Stimulated activated CD4-positive, alpha-beta T cell treated with anti-CD3 and anti-CD28 coated beads, Interleukin-2, amount 100 ng/mL, for 4 hours (primary cell): ENCODE measurements at places on chromosomes 1 and 21.

DNA sequence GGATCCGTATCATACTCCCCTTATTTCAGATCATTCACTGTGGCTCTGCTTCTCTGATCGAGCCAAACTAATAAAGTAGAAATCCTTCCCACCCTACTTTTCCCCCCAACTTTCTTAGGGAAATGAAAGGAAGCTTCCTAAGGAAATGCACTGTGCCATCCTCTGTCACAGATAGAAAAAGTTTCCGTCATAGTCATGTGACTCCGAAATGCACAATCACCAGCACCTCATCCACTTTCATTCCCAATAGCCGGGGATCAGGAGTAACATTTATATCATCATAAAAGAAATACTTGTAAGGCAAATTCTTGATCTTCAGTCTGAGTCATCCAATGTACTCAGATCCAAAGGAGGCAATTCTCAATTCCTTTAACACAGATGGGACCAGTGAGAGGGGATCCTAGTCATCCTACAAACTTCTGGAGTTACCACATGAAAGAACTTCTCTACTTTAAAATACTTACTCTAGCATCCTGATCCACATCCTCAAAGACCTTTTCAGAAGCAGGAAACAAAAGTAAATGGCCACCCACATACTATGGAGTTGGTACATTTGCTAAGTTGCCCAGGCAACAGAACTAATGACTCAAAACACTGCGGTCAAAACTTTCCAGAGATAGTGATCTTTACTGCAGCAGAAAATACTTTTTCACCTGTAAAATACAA is 97.8 kb upstream of the ZC3H11B start:
- DNase-seq, result no peak

- DNase-seq, result no peak
Measured at GRCh38 chr1:27132624-27133023, 22.3 kb downstream of the SLC9A1 start.

DNA sequence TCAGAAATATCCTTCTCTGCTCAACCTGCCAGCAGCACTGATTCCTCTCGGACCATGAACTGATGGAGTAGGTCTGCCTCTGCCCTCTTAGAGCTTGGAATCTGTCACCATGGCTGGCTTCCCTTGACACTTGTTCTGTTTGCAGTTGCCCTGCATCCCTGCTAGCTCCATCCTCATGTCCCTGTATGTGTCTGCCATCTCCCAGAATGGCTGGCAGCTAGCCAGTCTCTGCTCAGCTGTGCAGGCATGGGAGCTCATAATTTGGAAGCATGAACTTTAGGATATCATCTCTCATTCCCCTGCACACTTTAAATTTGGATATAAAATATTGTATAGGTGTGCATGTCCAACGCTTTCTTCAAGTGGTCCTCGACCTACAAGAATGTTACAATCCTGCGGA is 95.4 kb downstream of the C1orf94 start:
- no peak for DNase-seq

- DNase-seq, result no peak
Measured at GRCh38 chr21:26449161-26449560, 123.9 kb downstream of the CYYR1 start.

DNA sequence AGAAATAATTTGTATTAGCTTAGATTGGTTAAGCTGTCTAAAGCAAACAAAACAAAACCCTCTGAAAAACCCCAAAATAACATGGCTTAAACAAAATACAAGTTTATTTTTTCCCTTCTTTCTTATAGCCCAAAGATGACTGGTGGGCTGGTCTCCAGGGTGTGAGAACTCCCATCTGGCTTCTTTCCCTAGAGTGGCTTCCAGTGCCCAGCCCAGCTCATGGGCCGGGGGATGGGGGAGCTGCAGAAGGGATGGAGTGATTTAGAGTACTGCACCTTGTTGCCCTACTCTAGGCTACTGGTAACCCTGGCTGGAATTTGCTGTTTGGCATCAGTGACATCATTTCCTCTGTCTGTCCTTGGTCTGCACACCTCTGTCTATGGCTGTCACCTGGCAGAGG is 223.0 kb downstream of the PBX1 start:
- DNase-seq, result no peak

- no peak for DNase-seq
Measured at GRCh38 chr1:28954126-28954726, 39.9 kb downstream of the EPB41 start.

DNA sequence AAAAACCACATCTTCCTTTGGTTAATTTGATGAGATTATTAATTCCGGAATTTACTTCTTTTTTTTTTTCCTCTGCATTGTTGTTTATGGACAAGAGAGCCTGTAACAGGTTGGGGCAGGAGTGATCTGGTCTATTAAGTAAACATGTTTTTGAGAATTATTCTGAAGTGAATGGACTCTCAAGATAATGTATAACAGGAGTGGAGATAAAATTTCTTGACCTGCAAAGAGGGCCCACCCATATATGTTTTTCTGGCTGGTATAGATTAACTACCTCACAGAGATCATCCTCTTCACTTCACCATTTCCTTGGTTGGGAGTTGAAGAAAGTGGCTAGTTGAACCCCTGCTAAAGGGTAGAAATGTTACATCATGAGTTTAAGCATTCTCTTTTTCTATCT is 10.7 kb downstream of the DDI2 start:
- DNase-seq, result no peak

DNA sequence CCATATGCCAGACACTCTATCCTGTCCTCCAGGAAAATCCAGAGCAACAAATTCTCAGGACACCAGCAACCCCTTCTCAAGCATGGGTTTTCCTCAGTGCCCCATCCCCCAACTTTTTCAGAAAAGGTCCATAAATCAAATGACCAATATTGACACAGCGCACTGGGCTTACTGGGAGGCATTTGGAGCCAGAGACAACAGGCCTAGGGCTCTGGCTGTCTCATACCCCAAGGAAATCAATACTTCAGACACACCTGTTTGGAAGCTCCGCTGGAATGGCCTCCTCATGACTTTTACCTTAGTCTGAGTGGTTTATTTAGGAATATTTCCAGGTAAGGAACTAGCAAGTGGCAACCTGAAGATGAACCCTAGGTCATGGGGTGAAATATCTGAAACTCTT is 66.9 kb upstream of the TNR start:
- no peak for DNase-seq

- DNase-seq, result no peak
Measured at GRCh38 chr1:115222616-115223402, 115.2 kb downstream of the NGF start.

DNA sequence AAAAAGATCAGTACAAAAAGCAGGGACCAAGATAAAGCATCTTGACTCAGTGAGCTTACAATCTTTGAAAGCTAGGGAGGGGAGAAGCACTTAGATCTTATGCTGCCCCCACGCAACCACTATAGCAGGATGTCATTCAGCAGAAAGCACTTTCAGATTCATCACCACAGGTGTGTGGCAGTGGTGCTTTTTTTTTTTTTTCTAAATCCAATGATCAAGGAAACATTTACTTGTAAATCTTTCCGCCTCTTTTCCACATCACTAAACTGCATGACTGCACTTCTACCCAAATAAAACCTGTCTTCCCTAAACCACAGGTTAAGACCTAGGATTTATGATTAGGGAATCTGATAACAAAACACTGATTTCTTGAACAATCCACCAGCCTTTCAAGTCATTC is 154.8 kb downstream of the SLC45A1 start:
- DNase-seq, result peak; percentile 50
